ENCODE measurements at places on chromosomes 5 and 9. TPM values are rescaled to one million over a fixed set of nuclear protein-coding genes. Genes with fewer than 3 reads are reported as not detected.

DNA sequence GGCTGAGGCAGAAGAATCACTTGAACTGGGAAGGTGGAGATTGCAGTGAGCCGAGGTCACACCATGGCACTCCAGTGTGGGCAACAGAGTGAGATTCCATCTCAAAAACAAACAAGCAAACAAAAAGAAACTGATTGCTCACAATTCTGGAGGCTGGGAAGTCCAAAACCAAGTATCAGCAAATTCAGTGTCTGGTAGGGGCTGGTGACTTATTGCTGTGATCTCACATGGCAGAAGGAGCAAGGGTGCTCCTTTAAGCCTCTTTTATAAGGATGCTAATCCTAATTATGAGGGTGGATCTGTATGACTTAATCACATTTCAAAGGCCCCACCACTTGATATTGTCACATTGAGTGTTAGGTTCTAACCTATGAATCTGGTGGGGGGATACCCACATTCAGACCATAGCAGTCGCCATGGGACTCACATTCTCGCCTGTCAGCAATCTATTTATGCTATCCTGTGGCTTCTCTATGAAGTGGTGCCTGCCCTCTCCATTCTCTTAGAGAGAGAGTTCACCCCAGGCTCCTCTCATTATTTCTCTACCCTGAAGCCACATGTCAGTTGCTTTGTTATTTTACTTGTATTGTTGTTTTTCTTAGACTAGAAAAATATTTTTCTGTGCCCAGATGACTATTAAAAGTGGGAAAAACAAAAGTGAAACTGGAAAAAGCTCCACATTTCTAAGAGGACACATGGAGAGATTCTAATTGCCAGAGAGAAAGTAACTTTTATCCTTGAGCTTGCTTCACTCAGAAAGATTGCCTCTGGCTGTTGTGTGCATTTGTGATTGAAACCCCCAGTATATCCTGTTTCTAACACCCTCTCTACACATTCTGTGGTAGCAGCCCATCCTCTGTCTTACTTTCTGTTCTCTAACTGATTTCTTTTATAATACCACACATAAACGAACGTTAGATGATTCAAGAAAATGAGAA, 18.8 kb upstream of the PRLR start:
- no peak overlapping the region for H3K4me3 ChIP-seq
- H3K27ac ChIP-seq: no peak overlapping the region
- no peaks in the 10 kb centered on the region for H3K4me1 ChIP-seq
- 0 out of 2 replicates have a peak, but pooled peaks cover 1% of the 10 kb centered on the region for H3K27me3 ChIP-seq
- no peak for DNase-seq

- no peaks in the 10 kb centered on the region for H3K36me3 ChIP-seq
- H3K4me3 ChIP-seq: no peak overlapping the region
- DNase-seq: no peak
- no peaks in the 10 kb centered on the region for H3K27me3 ChIP-seq
- H3K27ac ChIP-seq: no peak overlapping the region
Observed at GRCh38 chr9:20391208-20391607, 231.1 kb downstream of the MLLT3 start.

DNA sequence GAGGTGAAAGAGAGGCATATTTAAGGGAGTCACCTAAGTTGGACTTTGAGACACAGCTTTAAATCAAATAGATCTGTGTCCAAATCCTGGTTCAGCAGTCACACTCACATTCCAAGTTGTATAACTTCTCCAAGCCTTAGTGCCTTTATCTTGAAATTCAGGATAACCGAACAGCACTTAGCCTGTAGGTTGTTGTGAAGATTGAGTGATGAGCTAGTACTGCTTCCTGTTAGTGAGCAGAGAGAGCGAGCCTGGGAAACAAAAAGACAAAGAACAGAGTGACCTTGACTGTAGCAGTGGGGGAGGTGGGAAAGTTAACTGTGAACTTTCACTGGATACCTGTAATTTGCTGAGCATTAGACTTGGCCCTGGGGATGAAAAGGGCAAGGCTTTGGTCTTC, 22.4 kb downstream of the MAML1 start:
- H3K27me3 ChIP-seq: no peaks in the 10 kb centered on the region
- no peaks in the 10 kb centered on the region for H3K36me3 ChIP-seq
- H3K4me1 ChIP-seq: no peaks in the 10 kb centered on the region
- DNase-seq: no peak
- no peak overlapping the region for H3K27ac ChIP-seq
- no peak overlapping the region for H3K4me3 ChIP-seq

- no peaks in the 10 kb centered on the region for H3K4me1 ChIP-seq
- no peaks in the 10 kb centered on the region for H3K27me3 ChIP-seq
- no peak overlapping the region for H3K27ac ChIP-seq
Observed at GRCh38 chr9:114030364-114030763, 47.7 kb downstream of the AMBP start.

PLAC8L1 gene
- 0.56 TPM for polyA plus RNA-seq

Measured in GM23248 (cell line).